ENCODE measurements at places on chromosomes 7 and 10. TPM values are rescaled to one million over a fixed set of nuclear protein-coding genes. Genes with fewer than 3 reads are reported as not detected.

DNA sequence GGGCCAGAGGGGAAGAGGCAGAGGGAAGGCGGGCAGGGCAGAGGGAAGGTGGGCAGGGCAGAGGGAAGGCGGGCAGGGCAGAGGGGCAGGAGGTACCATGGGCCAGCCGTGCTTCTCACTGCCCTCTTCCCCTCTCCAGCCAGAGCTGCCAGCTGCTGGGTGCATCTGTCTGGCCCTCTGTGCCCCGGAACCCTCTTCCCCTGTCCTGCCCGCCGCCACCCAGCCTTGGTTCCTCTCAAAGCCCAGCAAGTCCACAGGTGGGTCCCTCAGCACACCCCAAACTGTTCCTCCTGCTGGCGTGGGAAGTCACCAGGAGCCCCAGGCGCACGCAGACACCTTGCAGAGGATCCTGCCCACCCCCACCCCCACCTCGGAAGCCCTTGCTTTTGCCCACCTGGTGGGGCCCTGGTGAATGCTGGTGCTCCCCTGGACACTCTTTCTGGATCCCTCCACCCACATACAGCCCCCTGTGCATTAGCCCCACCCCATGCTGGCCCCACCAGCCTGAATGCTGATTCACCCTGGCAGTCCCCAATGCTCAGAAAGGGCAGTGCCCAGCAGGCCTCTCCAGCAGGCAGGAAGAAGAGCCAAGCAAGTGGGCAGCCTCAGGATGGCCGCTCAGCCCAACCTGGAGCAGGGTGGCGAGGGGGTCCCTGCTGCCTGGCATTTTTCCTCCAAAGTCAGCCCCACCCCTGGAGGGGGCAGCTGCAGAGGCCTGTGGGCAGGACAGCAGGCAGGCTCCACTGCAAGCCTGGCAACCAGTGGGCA is 1.9 kb upstream of the PWWP2B start:
- DNase-seq, result no peak

The CALML5 gene
- 5,202 TPM for total RNA-seq

GRCh38 chr10:95404462-95404858 is 113.7 kb upstream of the PDLIM1 start:
- DNase-seq, result peak; percentile 53

The SYT15B gene
- 2.4 TPM for total RNA-seq

The CLRN3 gene
- not detected for total RNA-seq

The CYP2C8 gene
- total RNA-seq, result not detected

The AKR1C8 gene
- not detected for total RNA-seq

GRCh38 chr10:60234551-60234950 is 155.1 kb downstream of the ANK3 start:
- DNase-seq, result no peak

The TMEM270 gene
- not detected for total RNA-seq

DNA sequence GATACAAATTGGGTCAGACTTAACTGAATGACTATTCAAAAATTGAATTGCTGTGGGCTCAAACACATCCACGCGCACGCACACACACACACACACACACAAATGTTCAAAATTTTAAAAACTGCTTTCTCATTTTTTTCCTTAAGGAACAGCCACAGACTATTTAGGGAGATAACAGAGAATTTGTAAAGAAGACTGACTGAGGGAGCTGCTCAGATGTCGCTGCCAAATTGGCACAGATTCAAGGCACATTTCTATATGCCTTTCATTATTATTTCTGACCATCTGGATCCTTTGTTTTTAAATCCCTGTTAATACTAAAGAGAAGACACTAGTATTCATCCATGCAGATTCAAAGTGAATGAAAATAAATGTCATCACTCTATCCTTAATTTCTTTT is 154.8 kb downstream of the DGKB start:
- no peak for DNase-seq

The CUZD1 gene
- 0.49 TPM for total RNA-seq

The MRLN gene
- not detected for total RNA-seq

DNA sequence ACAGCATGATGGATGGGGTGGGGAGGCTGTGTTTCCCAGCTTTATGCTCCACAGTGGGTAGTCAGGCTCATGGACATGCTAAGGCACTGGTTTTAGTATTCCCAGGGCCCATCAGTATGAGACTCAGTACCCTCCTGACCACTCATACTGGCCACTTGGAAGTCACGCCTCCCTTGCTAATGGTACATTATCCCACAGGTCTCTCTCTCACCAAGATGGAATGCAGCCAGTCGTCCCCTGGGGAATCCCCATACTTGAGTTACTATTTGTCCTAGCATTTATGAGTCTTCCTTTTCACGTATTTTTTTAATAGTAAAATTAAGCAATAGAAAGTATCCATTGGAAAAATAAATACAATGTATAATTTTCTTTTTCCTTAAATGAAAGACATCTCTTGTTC is 80.6 kb upstream of the TBX20 start:
- no peak for DNase-seq

GRCh38 chr10:93352638-93353383 is 129.3 kb downstream of the MYOF start:
- DNase-seq, result no peak

GRCh38 chr10:60367431-60367830 is 22.2 kb downstream of the ANK3 start:
- DNase-seq, result no peak

- DNase-seq, result no peak
These were observed 21.6 kb downstream of the DNTT start for GRCh38 chr10:96325719-96326373.

DNA sequence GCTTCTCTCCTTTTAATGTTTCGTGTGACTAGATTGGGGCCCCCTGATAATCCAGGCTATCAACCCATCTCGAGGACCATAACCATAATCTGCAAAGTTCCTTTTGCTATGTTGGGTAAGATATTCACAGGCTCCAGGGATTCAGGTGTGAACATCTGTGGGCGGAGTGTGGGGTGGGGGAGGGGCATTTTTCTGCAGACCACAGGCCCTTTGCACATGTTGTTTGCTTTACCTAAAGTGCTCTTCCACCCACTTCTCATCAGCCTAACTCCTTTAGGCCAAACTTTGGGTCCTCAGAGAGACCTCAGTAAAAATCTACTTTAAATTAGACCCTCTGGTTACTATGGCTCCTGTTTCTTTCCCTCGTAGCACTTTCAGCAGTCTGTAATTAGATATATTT is 284.4 kb downstream of the WDR11 start:
- DNase-seq, result no peak

DNA sequence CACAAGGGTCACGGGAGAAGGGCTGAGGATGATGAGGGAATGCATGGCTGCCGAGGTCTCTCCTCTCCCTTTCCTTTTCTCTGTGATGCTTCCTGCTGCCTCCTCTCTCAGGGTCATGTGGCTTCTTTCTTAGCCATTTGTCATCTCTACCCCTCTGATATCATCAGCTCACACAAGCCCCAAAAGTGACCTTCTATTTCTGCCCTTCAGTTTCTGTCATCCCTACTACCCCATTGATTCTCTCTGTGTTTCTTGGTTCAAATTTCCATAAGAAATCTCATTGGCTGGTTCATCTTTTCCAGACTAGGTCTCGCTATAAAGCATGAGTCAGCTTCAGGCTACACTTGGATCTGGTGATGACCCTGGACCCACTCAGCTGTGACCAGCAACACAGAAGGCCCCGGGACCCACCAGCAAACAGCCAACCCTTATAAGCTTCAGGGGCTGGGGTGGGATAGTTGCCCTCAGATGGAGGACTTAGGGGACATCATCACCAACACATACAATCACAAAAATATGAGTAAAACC is 284.3 kb downstream of the SKAP2 start:
- DNase-seq, result no peak

The MEPCE gene
- total RNA-seq, result 26.1 TPM

The NUTM2A gene
- total RNA-seq, result 0.84 TPM

DNA sequence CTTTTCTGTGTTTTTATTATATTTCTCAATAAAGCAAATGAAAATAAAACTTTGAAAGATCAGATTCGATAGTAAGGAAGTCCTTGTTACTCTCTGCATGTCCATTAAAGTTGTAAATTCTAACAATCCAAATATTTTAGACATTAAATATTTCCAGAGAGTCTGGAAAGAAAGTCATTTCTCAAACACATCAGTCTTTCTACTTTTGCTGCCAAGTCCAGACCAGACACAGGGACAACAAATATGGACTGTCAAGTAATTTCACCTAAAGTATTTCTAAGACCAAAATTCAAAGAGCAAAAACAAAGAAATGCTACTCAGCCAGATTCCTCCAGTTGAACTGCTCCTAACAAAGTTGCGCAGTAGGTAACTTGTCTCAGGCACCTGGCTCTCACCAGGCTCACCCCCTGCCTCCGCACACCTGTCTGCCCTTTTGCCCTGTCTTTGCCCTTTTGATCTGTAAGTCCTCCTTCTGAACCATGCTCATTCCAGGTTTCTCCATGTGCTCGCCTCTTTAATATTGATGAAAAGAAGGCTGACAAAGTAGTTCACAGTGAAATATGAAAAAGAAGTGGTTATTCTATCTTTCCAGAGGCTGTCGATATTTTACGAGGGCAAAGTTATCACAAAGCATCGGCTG is 300.5 kb downstream of the C7orf25 start:
- no peak for DNase-seq

The AHR gene
- 92.7 TPM for total RNA-seq

DNA sequence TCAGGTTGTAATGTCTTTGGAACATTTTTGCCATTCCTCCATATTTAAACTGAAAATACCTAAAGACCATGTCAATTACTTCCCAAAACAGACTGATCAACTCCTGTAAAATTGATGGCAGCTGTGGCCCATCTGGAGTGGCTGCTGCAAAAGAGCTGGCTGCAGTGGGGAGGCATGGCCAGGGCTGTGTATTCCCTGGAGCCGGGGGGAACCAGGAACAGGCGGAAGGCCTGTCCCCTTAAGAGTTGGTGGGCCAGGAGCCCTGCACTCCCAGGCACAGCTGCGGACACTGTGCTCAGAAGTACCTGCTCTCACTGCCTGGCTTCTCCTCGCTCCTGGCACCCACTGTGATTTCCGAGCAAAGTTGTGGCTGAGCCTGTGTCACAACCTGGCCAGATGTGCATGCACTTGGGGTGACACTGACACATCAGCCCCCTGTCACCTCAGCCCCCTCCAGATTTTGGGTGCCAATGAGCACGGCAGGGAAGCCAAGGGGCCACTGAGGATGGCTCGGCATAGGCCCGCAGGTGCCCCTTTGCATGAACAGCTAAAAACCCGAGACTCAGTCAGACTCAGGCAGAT is 116.1 kb downstream of the DGKB start:
- DNase-seq, result no peak

GRCh38 chr7:140041659-140042385 is 20.9 kb downstream of the PARP12 start:
- DNase-seq, result no peak

DNA sequence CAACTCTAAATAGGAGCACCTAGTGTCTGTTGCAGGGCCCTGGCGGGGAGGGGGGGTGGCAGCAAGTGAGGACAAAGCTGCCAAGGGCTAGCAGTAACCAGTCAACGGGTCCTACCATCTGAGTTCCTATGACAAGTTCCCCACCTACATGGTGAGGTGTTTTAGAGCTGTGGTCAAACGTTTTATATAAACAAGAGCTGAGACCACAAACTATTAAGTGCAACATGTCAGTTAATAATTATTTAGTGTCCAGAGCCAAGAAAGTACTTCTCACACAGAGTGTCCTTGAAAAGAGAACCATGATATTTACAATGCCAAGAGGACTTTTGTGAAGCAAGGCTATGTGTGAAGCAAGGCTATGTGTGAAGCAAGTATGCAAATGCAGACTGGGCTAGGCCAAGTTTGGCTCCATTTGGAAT is 434.7 kb downstream of the TNS3 start:
- DNase-seq, result no peak

The SDK1 gene
- 7.2 TPM for total RNA-seq

The BCL7B gene
- total RNA-seq, result 44.1 TPM

The TCAF2 gene
- total RNA-seq, result 6.3 TPM

- DNase-seq, result no peak
These were observed 14.1 kb downstream of the RNF32 start for GRCh38 chr7:156654511-156655234.

The TSPAN33 gene
- total RNA-seq, result 8.2 TPM

- no peak for DNase-seq
These were observed 67.9 kb downstream of the CELF2 start for GRCh38 chr10:11085545-11085944.

DNA sequence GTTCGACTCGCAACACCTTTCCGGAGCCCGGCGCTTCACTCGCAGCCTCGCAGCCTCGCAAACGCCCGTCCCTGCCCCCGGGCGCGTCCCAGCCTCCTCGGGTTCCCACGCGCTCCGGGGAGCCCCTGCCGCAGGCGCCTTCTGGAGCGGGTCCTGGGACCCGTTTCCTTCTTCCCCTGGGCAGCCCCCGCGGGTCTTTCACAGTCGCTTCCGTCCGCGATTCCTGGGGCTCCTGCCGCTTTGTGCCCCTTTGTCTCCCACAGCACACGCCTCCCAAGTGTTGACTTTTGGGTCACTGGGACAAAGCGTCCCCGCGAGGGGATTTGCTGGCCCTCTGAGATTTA is 140.7 kb downstream of the DYNC2I1 start:
- no peak for DNase-seq

DNA sequence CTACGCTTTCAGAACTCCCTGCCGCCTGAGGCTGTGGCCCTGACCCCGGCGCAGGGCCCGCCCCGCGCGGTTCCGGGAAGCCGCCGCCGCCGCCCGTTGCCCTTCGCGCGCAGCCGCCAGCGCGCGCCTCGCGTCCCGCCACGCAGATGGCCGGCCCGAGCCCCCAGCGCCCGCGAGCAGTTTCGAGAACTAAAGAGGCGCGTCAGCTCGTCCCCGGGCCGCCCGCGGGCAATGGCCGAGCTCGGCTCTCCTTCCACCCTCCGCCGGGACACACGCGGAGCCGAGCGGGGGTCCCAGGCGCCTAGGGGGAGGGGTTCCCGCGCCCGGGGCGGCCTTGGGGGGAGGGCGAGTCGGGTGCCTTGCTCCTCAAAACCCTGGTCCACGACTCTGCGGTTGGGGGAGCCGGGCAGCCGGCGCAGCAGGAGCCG is 1.8 kb downstream of the HNRNPF start:
- DNase-seq, result peak; percentile 92

The HOXA4 gene
- total RNA-seq, result 1.3 TPM

DNA sequence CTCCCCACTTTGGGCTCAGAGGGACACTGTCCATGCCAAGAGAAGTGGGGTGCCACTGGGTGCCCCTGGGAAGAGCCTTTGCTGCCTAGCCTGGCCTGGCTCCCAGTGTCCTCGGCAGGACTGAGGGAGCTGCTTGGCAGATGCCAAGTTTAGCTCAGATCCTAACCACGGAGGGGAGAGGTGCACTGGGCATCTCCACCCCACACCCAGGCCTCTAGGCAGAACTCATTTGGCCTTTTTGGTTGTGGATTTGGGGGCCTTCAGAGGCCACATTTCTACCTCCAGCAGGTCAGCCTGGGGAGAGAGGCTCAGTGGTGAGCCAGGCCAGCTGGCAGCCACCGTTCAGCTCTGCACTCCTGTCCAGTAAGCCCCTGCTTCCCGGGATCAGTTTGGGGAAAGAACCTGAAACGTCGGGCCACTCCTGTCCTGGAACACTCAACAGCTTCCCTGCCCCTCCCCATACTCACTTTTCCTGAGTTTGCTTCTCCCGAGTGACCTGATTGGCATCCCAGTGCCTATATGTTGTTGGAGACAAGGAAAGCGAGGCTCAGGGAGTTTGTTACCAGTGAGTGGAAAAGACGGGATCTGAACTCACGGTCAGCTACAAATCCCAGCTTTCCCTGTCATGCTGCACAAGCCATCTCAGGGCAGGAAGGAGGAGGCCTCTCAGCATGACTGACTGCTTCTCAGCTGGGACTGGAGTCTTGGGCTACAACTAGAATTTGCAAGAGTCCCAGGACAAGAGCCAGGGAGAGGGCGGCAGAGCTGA is 11.2 kb upstream of the CXCL12 start:
- no peak for DNase-seq

The CPA4 gene
- 66.4 TPM for total RNA-seq
